ENCODE measurements at places on chromosomes 5 and 9.

GRCh38 chr9:89919171-89919681 is 314.4 kb downstream of the GADD45G start:
- DNase-seq: no peak

GRCh38 chr5:134070725-134071613 is 43.5 kb upstream of the TCF7 start:
- DNase-seq: no peak

DNA sequence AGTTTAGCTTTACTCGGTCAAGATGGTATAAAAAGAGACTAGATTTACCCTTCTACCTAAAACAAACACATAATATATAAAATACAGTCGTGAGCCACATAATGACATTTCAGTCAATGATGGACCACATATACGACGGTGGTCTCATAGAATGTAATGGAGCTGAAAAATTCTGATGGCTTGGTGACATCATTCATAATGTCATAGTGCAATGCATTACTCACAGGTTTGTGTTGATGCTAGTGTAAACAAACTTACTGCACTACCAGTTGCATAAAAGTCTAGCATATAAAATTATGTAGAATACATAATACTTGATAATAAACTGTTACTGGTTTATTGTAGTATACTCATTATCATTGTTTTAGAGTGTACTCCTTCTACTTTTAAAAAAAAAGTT is 115.9 kb upstream of the GDNF start:
- no peak for DNase-seq

- DNase-seq: no peak
Measured at GRCh38 chr5:54397420-54397819, 58.1 kb upstream of the HSPB3 start.

- DNase-seq: no peak
Measured at GRCh38 chr9:116181853-116182610, 28.4 kb downstream of the PAPPA start.
